Trophoblast cell (in vitro differentiated cells and primary cell): ENCODE measurements at places on chromosomes 5 and 9.

GRCh38 chr9:24961762-24962161 lies 416.1 kb upstream of the IZUMO3 start:
- H3K27me3 ChIP-seq = no peaks in the 10 kb centered on the region
- no peaks in the 10 kb centered on the region for H3K4me1 ChIP-seq
- H3K36me3 ChIP-seq = no peaks in the 10 kb centered on the region
- DNase-seq = no peak

- DNase-seq = no peak
- no peaks in the 10 kb centered on the region for H3K4me1 ChIP-seq
- H3K27ac ChIP-seq = no peak overlapping the region
Observed at GRCh38 chr5:119879446-119879845, 250.1 kb downstream of the FAM170A start.

- no peak overlapping the region for H3K4me3 ChIP-seq
- no peak for DNase-seq
- H3K36me3 ChIP-seq = peaks cover 13% of the 10 kb centered on the region
- H3K27me3 ChIP-seq = no peaks in the 10 kb centered on the region
Observed at GRCh38 chr9:113537229-113537810, 73.8 kb downstream of the RGS3 start.

GRCh38 chr9:100216178-100216787 lies 117.2 kb downstream of the INVS start:
- H3K4me3 ChIP-seq = no peak overlapping the region
- H3K4me1 ChIP-seq = peaks cover 6% of the 10 kb centered on the region
- no peaks in the 10 kb centered on the region for H3K36me3 ChIP-seq
- peak; percentile 71 for DNase-seq
- H3K27ac ChIP-seq = no peak overlapping the region

GRCh38 chr9:98263080-98263479 lies 7.6 kb upstream of the TBC1D2 start:
- no peak for DNase-seq
- no peaks in the 10 kb centered on the region for H3K4me1 ChIP-seq
- no peaks in the 10 kb centered on the region for H3K36me3 ChIP-seq
- no peak overlapping the region for H3K27ac ChIP-seq

- no peaks in the 10 kb centered on the region for H3K27me3 ChIP-seq
- no peaks in the 10 kb centered on the region for H3K36me3 ChIP-seq
- H3K27ac ChIP-seq = no peak overlapping the region
Observed at GRCh38 chr9:27530915-27531755, 1.5 kb upstream of the MOB3B start.

DNA sequence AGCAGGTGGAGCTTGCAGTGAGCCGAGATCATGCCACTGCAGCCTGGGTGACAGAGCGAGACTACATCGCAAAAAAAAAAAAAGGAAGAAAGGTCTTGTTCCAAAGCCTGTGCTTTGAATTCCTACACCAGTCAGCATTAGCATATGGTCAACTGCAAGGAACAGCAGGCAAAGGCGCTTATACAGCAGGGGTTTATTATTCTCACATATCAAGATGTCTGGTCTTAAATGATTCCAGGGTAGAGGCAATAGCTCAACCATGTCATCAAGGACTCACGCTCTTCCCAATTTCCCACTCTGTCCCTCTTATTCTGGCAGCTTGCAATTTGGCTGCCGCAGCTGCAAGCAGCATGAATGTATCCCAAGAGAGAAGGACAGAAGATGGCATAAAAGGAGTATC lies 28.6 kb upstream of the HRH2 start:
- no peak overlapping the region for H3K4me3 ChIP-seq
- H3K27me3 ChIP-seq = no peaks in the 10 kb centered on the region
- peaks cover 5% of the 10 kb centered on the region for H3K4me1 ChIP-seq

DNA sequence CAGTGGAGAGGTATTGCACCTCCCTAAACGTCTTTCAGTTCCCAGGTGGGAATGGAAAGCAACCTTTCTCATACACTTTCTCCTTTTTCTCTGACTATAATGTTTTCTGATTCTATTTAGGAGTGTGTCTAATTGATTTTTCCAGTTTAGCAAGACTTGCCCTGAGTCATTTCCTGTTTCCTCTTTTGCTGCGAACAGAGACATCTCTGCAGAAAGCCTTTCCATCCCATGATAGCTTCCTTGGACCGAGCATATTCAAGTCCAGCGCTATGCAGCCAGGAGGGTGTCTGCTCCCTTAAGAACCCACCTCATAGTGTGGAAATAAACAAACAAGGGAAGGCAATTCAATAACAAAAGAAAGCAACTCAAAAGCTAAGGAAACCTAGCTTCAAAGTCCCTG lies 60.0 kb upstream of the CDH6 start:
- no peak overlapping the region for H3K4me3 ChIP-seq
- DNase-seq = no peak
- H3K27ac ChIP-seq = no peak overlapping the region
- no peaks in the 10 kb centered on the region for H3K36me3 ChIP-seq
- no peaks in the 10 kb centered on the region for H3K27me3 ChIP-seq
- H3K4me1 ChIP-seq = no peaks in the 10 kb centered on the region

GRCh38 chr5:76517334-76517733 lies 105.9 kb downstream of the F2RL2 start:
- no peak for DNase-seq
- H3K36me3 ChIP-seq = no peaks in the 10 kb centered on the region
- no peaks in the 10 kb centered on the region for H3K4me1 ChIP-seq
- no peaks in the 10 kb centered on the region for H3K27me3 ChIP-seq
- H3K27ac ChIP-seq = no peak overlapping the region
- no peak overlapping the region for H3K4me3 ChIP-seq

GRCh38 chr5:994821-995220 lies 13.8 kb upstream of the NKD2 start:
- peaks cover 8% of the 10 kb centered on the region for H3K4me1 ChIP-seq
- no peak overlapping the region for H3K4me3 ChIP-seq

- H3K4me3 ChIP-seq = no peak overlapping the region
- DNase-seq = no peak
- no peaks in the 10 kb centered on the region for H3K36me3 ChIP-seq
- H3K27ac ChIP-seq = no peak overlapping the region
- H3K4me1 ChIP-seq = no peaks in the 10 kb centered on the region
- H3K27me3 ChIP-seq = no peaks in the 10 kb centered on the region
Observed at GRCh38 chr9:414595-414994, 199.9 kb downstream of the DOCK8 start.

GRCh38 chr9:130872093-130872492 lies 24.5 kb downstream of the QRFP start:
- no peaks in the 10 kb centered on the region for H3K4me1 ChIP-seq
- H3K27me3 ChIP-seq = no peaks in the 10 kb centered on the region
- no peak overlapping the region for H3K4me3 ChIP-seq
- H3K36me3 ChIP-seq = peaks cover 35% of the 10 kb centered on the region
- no peak for DNase-seq

DNA sequence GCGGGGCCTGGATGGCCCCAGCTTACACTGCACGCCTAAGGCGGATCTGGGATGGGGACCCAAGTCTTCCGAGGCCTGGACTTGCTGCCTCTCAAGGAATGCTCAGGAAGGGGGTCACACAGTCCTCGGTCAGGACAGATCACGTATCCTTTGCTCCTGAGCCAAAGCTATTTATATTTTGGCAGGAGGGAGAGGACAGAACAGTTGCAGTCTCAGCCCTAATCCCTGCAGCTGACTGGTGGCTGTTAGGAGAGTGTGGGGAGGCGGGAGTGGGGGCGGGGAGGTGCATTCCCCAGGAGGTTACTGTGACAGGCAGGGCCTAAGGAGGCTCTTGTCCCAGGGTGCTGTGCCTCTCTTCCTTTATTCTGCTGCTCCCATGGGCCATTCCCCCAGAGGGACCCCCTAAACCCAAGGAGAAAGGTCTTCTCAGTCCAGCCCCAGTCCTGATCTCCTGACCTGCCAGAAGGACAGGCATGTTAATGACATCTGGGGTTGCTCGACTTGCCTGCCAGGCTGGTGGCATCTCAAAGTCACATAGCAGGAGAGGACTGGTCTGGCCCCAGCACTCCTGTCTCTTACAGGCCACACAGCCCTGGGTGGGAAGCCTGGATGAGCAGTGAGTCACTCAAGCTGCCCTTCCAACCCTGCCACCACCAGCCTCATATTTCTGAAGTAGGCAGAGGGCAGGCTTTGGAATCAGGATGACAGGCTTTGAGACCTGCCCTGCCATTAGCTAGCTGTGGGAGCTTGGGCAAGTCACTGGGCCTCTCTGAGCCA lies 51.9 kb downstream of the COL27A1 start:
- H3K27me3 ChIP-seq = no peaks in the 10 kb centered on the region
- DNase-seq = peak; percentile 58
- no peak overlapping the region for H3K4me3 ChIP-seq
- peaks cover 53% of the 10 kb centered on the region for H3K36me3 ChIP-seq
- H3K4me1 ChIP-seq = peaks cover 22% of the 10 kb centered on the region

DNA sequence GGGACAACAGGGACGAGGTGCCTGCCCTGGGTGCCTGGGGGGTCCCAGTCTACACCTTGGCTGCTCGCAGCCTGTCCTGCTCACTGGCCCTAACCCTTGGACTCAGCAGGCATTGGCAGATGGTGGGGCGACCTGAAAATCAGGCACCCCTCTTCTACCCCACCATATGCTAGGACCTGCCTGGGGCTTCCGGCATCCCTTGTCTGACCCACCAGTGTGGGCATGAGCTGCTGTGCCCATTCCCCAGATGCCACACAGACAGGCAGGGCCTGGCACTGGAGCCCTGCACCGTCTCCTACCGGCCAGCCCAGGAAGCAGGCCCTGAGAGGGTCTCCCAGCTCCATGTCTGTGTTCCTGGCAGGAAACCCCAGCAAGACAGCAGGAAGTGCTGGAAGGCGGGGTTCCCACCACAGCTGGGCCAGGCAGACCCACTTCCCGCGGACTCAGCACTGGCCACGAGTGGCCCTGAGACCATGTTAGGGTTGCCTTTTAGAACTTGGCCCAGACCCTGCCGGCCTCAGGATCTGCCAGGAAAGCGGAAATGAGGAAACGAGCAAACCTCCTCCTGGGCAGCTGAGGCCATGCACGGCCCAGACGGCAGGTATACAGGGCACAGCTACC lies 3.1 kb downstream of the NINJ1 start:
- H3K4me1 ChIP-seq = peaks cover 30% of the 10 kb centered on the region
- DNase-seq = no peak
- no peak overlapping the region for H3K27ac ChIP-seq

- no peaks in the 10 kb centered on the region for H3K4me1 ChIP-seq
- H3K27ac ChIP-seq = no peak overlapping the region
- no peak overlapping the region for H3K4me3 ChIP-seq
- no peaks in the 10 kb centered on the region for H3K36me3 ChIP-seq
- H3K27me3 ChIP-seq = no peaks in the 10 kb centered on the region
Observed at GRCh38 chr5:75192804-75193203, 43.9 kb downstream of the ANKRD31 start.

- no peak overlapping the region for H3K4me3 ChIP-seq
- DNase-seq = peak; percentile 64
- no peaks in the 10 kb centered on the region for H3K27me3 ChIP-seq
- peaks cover 10% of the 10 kb centered on the region for H3K4me1 ChIP-seq
- H3K27ac ChIP-seq = no peak overlapping the region
Observed at GRCh38 chr5:16869821-16870796, 66.0 kb downstream of the MYO10 start.

DNA sequence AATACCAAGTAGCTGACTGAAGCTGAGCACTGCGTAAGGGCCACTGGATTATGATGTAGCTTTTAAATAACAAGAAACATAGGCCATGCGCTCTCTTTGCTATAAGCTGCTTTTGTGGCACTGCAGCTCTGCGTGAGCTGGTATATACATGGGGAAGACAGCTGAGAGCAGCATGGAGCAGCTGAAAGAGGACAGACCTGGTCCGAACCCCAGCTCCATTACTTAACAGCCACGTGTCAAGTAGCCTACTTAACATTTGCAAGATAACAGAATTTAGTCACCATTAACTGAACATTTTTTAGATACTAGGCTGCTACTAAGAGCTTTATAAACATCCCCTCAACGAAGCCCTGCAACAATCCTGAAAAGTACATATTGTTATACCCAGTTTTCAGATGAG lies 69.3 kb downstream of the PTPN3 start:
- H3K4me1 ChIP-seq = no peaks in the 10 kb centered on the region
- H3K4me3 ChIP-seq = no peak overlapping the region
- no peak for DNase-seq

DNA sequence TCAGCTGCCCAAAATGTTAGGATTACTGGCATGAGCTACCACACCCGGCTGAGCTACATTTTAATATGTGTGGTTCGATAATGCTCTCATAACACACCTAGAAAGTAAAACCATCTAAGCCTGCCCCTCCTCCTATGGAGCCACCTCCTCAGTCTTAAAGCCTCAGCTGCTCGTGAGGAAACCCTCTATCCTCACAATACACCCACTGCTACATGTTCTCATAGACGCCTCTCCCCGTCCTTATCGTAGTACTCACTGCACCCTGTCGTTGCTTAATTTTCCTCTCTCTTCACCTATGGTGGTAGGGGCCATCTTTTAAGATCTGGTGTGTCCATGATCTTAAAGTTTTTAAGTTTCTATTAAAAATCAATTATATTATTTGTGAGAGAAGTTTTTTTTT lies 72.9 kb downstream of the RCL1 start:
- no peaks in the 10 kb centered on the region for H3K36me3 ChIP-seq
- no peak overlapping the region for H3K4me3 ChIP-seq
- peaks cover 10% of the 10 kb centered on the region for H3K4me1 ChIP-seq
- no peaks in the 10 kb centered on the region for H3K27me3 ChIP-seq
- no peak overlapping the region for H3K27ac ChIP-seq

DNA sequence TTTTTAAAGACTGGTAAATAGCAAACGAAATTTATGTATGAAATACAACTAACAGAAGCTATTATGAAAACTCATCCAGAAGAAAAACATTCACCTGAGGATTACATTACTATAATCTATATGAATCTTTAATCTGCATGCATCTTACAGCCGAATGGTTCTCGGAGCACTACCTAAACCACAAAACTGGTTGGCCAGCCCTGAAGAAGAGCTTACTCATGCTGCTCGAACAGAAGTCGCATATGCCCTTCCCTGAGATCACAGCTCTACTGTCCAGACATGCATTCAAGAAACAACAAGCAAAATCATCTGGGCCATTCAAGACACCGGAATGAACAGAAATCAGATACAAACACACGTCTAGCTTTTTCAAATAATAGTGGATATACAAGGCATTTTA lies 931.0 kb upstream of the DMAC1 start:
- H3K4me3 ChIP-seq = no peak overlapping the region
- H3K27me3 ChIP-seq = no peaks in the 10 kb centered on the region
- H3K36me3 ChIP-seq = no peaks in the 10 kb centered on the region
- no peak for DNase-seq
- H3K4me1 ChIP-seq = peaks cover 12% of the 10 kb centered on the region
- no peak overlapping the region for H3K27ac ChIP-seq
